ENCODE measurements at places on chromosomes 6 and 20. TPM values are rescaled to one million over a fixed set of nuclear protein-coding genes. Genes with fewer than 3 reads are reported as not detected.

DNA sequence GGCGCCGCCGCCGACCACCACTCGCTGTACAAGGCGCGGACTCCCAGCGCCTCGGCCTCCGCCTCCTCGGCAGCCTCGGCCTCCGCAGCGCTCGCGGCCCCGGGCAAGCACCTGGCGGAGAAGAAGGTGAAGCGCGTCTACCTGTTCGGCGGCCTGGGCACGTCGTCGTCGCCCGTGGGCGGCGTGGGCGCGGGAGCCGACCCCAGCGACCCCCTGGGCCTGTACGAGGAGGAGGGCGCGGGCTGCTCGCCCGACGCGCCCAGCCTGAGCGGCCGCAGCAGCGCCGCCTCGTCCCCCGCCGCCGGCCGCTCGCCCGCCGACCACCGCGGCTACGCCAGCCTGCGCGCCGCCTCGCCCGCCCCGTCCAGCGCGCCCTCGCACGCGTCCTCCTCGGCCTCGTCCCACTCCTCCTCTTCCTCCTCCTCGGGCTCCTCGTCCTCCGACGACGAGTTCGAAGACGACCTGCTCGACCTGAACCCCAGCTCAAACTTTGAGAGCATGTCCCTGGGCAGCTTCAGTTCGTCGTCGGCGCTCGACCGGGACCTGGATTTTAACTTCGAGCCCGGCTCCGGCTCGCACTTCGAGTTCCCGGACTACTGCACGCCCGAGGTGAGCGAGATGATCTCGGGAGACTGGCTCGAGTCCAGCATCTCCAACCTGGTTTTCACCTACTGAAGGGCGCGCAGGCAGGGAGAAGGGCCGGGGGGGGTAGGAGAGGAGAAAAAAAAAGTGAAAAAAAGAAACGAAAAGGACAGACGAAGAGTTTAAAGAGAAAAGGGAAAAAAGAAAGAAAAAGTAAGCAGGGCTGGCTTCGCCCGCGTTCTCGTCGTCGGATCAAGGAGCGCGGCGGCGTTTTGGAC is 2.0 kb downstream of the SOX4 start:
- DNase-seq = no peak
- peak overlapping the region; percentile 94 for H3K27ac ChIP-seq
- peaks cover 16% of the 10 kb centered on the region for H3K4me1 ChIP-seq
- peaks cover 8% of the 10 kb centered on the region for H3K36me3 ChIP-seq
- peak overlapping the region; percentile 75 for H3K4me3 ChIP-seq

GRCh38 chr6:138926579-138926978 is 61.5 kb downstream of the REPS1 start:
- H3K4me1 ChIP-seq = peaks cover 7% of the 10 kb centered on the region
- H3K36me3 ChIP-seq = no peaks in the 10 kb centered on the region
- no peak overlapping the region for H3K27ac ChIP-seq
- H3K27me3 ChIP-seq = no peaks in the 10 kb centered on the region
- DNase-seq = no peak
- no peak overlapping the region for H3K4me3 ChIP-seq

Gene RIMS4
- 39.7 TPM for total RNA-seq

DNA sequence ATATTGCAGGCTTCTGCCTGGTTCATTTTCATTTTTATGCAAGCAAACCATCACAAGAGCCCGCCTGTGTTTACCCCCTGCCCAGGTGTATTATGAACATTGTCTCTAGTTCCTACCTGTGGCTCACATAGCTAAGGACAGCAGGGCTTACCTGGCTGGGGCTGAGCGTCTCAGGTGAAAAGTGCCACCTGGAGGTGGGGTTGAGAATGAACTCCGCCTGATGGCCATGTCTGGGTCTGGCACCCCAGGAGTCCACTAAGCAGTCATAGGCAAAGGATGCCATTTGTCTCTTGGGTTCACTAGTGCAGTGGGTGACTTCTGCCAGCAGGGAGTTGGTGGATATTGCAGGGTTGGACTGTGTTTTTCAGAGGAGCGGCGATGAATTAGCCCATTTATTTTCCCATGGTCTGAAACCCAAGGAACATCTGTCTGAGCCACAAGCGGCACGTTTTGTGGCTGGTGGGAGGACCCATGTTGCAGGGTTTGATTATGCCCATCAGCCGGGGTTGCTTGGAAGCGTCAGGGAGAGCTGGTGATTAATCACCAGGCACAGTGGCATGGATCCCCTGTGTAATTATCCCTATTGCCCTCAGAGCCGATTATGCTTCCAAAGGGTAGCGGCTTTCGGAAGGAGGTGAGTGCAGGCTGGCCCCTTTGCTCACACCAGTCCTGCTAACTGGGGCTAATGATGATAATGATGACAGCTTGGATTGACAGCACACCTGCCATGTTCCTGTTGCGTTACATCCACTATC is 92.1 kb downstream of the CDH26 start:
- no peaks in the 10 kb centered on the region for H3K27me3 ChIP-seq
- H3K4me1 ChIP-seq = no peaks in the 10 kb centered on the region
- peak; percentile 82 for DNase-seq
